Activated naive CD4-positive, alpha-beta T cell (primary cell): ENCODE measurements at places on chromosomes 1 and 21.

DNA sequence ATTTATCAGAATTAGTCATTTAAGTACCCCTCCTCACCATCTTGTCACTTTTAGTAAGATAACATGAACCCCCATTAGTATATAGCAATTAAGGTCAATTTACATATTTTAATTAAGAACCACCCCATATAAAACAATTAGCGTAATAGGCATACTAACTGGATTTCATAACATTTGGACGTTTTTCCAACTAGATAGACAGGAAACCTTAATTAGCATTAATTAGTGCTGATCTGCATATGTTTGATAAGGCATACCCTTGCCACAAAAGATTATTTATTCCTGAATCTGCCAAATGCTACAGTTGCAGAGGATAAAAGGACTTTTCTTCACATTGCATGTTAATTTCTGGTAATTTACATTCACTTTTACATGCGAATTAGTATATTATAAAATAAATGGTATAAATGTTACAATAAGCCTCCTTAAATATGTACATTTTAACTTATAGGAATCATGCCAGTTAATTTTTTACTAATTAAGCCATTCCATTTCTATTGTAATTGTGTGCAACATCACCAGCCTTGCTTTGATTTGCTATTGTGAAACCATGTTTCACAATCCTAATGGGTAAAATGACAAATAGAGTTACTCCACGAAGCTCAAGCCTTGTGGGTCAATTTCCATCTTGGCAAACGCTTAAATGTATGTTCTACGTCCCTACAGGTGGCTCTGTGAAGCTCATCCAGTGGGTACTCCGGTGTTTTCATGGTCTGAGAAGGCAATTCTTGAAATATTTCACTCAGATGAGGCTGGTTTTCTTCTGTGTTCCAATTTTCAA lies 469.6 kb downstream of the DPYD start:
- no peak for DNase-seq

GRCh38 chr1:66265796-66266195 lies 268.2 kb upstream of the SGIP1 start:
- DNase-seq, result no peak

DNA sequence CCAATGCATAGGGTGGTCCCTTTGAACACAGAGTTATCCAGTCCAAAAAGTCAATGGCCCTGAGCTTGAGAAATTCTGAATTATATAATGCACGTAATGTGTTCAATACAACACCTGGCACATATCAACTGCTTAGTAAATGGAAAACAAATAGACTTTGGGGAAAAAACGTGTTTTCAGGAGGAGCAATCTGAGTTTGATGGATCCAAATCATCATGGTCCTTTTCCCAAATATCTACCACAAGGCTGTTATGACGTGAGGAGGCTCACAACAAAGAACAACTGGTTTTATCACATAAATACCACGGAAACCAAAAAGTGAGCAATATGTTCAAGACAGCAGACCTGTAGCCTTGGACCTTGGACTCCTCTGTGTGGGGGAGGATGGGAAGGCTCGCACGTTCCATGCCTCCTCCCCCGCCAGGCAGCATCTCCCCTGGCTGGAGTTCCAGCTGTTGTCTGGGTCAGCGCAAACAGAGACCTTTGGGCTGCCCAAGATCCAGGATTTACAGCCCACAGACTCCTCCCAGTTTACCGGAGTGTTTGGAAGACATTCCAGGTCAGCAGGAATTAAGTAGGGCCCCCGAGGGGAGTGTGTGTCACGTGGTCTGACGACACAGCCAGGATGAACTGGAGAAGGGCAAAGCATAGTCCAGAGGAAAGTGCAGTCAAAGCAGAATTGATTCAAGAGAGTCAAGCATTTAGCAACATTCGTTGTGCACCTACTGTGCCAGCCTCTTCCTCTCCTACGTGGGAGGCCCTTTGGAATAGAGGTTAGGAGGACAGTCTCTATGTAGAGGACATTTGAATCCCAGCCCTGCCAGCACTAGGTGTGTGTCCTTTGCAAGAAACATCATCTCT lies 32.2 kb upstream of the MED18 start:
- no peak for DNase-seq

- DNase-seq, result no peak
Observed at GRCh38 chr1:230647321-230647720, 5.0 kb downstream of the COG2 start.

- DNase-seq, result no peak
Observed at GRCh38 chr21:34795548-34796180, 126.9 kb downstream of the CLIC6 start.

DNA sequence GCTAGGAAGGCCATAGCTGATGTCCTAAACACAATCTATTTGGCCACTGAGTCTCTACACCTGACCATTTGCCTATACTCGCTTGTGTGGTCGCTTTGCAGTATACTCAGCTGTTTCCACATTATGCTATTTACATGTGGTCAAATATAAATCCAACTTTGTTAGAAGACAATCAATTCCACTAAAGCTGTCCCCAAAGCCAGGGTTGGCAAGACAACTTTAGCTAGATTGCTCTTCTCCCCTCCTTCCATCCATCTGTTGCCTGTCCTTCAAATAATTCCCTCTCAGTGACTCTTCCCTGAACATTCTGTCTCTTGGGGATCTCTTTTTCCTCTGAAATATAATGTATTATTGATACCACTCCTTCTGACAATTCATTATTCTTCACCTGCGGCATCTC lies 30.1 kb downstream of the AVPR1B start:
- no peak for DNase-seq

- no peak for DNase-seq
Observed at GRCh38 chr1:173601588-173601987, 1.3 kb downstream of the SLC9C2 start.

GRCh38 chr1:2163205-2163604 lies 31.4 kb downstream of the FAAP20 start:
- DNase-seq, result no peak

GRCh38 chr1:239744851-239745250 lies 346.8 kb upstream of the FMN2 start:
- DNase-seq, result no peak

- no peak for DNase-seq
Observed at GRCh38 chr1:92701147-92701546, 83.8 kb downstream of the EVI5 start.

DNA sequence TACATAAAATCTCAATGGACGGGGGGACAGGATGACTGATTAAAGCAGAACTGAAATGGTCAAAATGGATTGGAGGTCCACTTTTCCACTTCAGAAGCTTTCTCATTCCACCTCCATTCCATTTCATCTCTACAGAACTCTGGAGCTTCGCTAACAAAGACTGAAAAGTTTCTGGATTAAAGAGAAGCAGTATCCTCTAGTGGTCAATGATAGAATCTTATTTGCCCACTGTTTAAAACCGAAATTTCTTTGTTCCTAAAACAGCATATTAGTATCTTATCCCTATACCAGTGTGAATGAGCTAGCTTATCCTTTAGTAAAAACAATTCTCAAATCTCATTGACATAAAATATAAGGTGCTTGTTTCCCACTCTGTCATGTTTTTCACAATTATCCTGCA lies 890.6 kb downstream of the KCNT2 start:
- DNase-seq, result no peak

- DNase-seq, result no peak
Observed at GRCh38 chr1:15731735-15732685, 4.0 kb upstream of the SLC25A34 start.

- DNase-seq, result no peak
Observed at GRCh38 chr1:75614399-75614756, 3.5 kb upstream of the SLC44A5 start.

GRCh38 chr1:227899141-227899819 lies 48.5 kb downstream of the WNT9A start:
- no peak for DNase-seq

GRCh38 chr1:172421974-172422604 lies 1.6 kb downstream of the C1orf105 start:
- no peak for DNase-seq

- no peak for DNase-seq
Observed at GRCh38 chr1:24639881-24640280, 3.2 kb upstream of the SRRM1 start.

- DNase-seq, result no peak
Observed at GRCh38 chr1:117069220-117069844, 9.2 kb downstream of the TTF2 start.

- DNase-seq, result no peak
Observed at GRCh38 chr21:26835027-26835713, 10.0 kb downstream of the ADAMTS1 start.

DNA sequence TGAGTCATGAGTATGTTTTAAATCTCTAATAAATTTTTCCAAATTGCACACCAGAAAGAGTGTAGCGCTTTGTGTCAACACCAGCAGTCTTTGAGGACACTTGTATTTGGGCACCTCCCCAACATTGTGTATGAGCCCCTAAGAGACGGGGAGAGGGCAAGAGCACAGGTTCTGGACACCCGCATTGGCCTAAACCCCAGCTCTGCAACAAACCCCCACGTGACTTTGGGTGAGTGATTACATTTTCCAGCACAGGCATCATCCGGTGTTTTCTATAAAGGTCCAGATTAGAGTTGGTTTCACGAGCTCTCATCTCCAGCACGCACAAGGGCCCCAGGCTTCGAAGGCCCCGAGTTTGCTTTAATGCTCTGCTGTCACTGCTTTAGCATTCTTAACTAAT lies 66.3 kb upstream of the SLC45A1 start:
- no peak for DNase-seq

DNA sequence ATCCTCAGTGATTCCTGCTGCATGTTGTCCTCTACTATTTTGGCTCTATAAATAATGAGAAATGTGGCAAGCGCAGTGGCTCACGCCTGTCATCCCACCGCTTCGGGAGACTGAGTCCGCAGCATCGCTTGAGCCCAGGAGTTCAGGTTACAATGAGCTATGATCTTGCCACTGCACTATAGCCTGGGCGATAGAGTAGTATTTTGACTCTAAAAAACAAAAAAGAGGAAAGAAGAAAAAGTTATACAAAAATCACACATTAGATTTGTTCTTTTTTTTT lies 756 bp upstream of the SLC25A44 start:
- DNase-seq, result no peak

DNA sequence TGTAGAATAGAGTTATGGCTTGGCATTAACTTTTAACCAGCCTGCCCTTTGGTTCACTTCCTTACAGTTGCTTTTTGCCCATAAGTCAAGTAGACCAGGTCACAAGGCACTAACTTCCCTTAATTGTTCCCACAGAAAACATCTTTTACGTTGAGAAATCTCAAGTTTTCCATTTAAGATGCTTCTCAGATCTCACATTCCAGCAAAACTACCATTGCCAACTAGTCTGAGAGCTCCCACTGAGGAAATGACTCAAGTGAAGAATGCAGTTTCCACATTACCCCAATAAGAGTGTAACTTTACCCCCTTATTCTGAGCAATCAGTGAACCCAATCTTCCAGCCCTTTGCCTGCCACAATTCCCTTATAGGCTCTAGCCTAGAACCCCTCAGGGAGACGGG lies 502.2 kb upstream of the OLFM3 start:
- DNase-seq, result no peak

DNA sequence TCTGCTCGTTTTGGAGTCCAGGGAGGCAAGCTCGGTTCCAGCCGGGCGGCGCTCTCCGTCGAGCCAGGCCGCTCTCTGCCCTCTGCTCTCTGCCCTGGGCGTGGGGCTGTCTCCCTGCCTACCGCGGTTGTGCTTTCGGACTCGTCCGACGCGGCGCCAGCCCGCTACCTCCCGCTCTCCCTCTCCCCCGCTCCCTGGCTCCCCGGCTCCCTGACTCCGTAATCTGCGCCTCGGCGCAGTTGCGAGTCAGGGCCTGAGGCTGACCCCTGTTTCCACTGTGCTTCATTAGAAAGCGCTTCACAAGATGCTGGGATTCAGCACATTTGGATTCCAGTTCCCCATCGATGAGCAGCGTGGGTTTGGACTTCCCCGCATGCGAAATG lies 2.2 kb downstream of the SOX13 start:
- DNase-seq, result no peak

DNA sequence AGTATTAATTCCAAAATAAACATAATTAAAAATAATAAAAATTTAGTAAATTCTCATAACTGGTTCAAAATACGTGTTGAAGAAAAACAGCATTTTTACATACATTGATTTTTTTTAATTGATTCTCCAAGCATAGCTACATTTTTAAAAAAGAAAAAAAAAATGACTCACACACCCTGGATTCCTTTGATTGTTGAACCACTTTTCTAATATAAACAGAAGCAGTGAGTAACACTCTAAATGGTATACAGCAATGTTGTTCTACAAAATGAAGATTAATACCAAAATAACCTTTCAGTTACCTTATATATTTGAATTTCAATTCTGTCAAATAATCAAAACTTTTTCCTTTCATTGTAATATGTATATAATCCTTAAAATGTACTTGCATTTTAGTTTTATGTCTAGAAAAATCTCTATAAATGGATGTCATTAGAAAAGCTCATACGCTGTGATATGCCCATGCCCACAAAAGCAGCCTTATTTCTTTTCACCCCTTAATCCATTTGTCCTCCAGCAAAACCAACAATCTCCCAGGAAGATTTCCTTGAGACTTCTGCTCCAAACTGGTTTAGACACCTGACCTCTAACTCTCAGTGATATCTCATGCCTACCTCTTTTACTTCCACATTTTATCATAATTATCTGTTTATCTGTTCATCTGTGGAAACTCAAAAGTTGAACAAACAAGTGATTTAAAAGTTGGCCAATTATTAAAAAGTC lies 246.4 kb upstream of the NR5A2 start:
- DNase-seq, result no peak

GRCh38 chr1:221344693-221345092 lies 397.2 kb downstream of the DUSP10 start:
- no peak for DNase-seq

- DNase-seq, result no peak
Observed at GRCh38 chr1:211493876-211494653, 2.1 kb upstream of the RD3 start.

DNA sequence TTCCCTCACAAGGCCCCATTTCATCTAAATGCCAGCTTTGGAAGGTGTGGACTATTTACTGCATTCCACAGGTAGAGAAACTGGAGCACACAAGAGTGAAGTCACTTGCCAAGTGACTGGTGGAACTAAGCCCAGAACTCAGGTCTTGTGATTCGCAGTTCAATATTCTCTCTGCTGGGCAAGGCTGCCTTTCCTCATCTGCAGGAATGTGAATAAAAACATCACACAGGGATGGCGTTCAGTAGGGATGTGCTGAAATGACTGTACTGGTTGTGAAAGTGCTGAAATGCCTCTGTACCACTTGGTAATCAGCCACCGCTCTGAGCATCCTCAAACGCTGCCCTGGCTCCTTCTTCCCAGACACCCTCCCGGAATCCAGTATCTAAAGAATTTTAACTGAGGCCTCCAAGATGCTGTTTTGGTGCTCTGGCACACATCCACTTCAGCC lies 145.6 kb downstream of the HIVEP3 start:
- DNase-seq, result no peak
